Fibroblast of lung (primary cell): ENCODE measurements at places on chromosomes 6 and 20.
A peak's percentile ranks its signal among the peaks of the same experiment; 100 is the strongest.

GRCh38 chr6:108739496-108740330, 108.5 kb upstream of the ARMC2 start:
- DNase-seq: peak; percentile 81

- no peak for DNase-seq
These were observed 19.8 kb upstream of the RNF144B start for GRCh38 chr6:18367371-18367770.

DNA sequence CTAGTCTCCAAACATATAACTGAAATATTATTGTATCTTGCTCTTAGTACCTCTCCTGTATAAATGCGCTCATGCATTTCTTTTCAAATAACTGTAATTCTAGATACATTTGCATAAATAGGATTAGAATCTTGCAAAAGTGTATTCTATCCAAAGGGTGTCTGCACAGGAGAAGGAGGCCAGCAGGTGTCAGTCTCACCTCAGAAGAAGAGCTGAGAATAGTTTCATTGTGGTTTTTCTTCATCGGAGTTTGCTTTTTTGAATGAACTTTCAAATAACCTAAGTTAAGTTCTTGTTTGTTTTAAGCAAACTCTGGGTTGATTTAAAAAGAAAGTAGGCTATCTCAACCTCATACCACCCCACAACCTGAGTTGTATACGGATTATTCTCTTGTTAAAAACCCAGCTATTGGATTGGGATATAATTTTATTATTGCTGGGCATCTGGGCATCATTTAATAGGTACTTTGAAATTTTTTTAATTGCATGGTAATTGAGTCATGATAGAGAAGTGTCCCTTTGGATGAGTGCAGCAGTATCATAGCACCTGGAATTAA, 125.0 kb upstream of the MLIP start:
- peak; percentile 80 for DNase-seq

GRCh38 chr6:17165383-17165782, 63.5 kb downstream of the STMND1 start:
- DNase-seq: peak; percentile 55

GRCh38 chr6:144753023-144753705, 468.0 kb downstream of the UTRN start:
- no peak for DNase-seq

GRCh38 chr20:54665812-54666211, 190.4 kb downstream of the DOK5 start:
- no peak for DNase-seq

DNA sequence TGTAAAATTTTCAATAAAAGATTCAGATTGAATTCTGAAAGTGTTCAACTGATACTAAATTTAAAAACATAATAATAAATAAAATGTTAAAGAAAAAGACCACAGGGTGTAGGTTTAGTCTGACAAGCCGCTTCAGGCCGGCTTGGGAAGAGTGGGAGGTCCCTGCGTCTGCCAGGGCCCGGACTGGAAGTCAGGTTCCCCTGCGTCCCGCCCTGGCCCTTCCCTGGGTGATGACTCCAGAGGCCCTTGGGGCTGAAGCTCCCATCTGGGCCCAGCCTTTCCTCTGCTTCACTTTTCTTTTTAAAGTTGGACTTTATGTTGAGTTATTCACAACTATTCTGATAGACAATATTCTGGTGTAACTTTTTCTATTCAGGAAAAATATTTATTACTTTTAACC, 93.3 kb downstream of the SMOC2 start:
- no peak for DNase-seq

DNA sequence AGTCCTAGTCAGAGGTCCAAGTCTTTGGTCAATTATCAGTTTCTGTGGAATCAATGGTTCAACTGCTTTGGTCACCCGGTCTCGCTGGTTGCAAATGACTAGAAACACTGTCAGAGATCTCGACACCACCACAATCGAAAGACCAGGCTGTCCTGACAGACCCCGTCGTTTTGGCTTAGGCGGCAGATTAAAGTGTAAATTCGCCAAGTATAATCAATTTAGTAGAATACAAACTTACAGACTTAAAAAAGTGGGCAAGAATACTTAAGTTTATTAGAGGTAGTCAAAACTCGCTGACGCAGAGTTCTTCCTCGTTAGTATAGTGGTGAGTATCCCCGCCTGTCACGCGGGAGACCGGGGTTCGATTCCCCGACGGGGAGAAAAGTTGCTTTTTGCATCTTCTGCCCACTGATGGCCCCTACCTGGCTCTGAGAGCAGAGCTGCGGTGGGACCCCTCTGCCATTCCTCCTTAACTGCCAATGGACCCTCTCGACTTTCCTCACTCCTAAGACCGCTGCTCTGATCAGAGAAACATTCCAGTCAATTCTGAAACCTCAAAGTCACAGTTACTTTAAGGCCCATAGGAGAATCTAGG, 30.6 kb upstream of the ZNF184 start:
- peak; percentile 87 for DNase-seq

- no peak for DNase-seq
These were observed 7.6 kb downstream of the CDKN1A start for GRCh38 chr6:36685926-36686667.

GRCh38 chr6:49739423-49739822, 4.8 kb downstream of the CRISP3 start:
- DNase-seq: no peak

DNA sequence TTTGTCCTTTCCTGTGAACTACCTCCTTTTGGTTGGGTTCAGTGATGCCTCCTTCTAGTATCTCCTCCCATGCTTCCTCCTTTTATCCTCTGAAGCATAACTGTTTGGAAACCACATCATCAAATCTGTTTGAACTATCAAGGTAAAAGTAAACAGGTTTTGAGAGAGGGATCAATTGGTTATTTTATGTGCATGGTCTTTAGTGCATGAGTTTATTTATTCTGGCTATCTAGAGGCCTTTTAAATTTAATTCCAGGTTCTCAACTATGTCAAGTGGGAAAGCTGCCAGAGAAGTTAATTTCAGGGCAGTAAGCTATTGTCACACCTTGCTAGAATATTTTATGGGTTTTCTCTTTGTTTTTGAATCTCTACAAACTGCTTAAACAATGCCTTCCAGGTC, 54.1 kb downstream of the WASF1 start:
- no peak for DNase-seq

DNA sequence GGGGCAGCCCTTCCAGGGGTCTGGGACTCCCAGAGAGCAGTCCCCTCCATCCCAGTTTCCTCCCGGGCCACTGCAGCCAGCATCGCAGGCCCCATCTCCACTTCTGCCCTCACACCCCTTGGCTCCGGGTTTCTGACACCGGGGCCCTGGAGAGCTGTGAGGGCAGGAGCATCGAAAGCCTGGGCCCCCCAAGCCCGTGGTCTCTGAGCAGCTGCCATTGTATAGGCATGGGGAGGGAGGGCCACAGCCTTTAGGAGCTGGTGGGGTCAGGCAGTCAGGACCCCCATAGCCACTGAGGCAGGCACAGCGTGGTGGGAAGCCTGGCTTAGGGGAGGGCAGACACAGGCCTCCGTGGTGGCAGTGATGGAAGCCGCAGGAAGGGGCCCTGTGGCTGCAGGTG, 9.7 kb upstream of the GPSM3 start:
- DNase-seq: no peak

DNA sequence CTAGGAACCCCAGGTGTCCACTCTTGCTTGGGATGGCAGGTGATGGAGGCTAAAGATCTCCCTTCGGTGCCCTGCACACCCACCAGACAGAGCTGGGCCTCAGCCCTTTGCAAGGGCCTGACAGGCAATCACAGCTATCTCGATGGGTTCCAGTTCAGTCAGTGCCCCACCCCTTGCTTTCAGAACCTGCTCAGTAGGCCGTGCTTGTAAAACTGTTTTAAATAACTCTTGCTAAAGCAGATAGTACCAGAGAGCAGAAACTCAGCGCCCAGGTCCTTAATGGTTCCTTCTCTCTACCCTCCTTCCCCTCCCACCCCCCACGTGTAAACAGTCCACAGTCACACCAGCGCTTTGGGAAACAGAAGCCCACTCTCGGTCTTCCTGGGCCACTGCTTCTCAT, 39.2 kb downstream of the C6orf132 start:
- DNase-seq: no peak

GRCh38 chr6:79672631-79673111, 41.5 kb downstream of the SH3BGRL2 start:
- peak; percentile 49 for DNase-seq

DNA sequence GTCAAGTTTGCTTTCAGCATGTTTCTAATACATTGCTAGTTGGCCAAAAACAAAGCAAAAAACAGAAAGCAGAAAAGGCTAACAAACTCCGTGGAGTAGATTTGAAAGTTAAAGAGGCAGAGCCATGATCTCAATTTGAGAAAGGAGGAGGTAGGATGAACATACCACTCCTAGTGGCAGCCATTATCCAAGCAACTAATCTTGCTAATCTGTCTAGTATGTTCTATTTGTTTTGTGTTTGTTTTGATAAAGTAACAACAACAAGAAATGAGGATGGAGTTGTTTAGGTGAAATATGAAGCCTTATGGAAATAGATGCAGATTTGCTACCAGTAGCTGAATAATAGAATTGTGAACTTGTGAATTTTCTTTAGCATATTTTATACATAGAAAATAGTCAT, 295.5 kb upstream of the PRDM1 start:
- DNase-seq: no peak

GRCh38 chr6:136486357-136486756, 63.9 kb downstream of the MAP7 start:
- no peak for DNase-seq

- DNase-seq: no peak
These were observed 1.9 kb downstream of the KLHL32 start for GRCh38 chr6:96926425-96926824.

GRCh38 chr20:52171025-52171424, 20.6 kb downstream of the ZFP64 start:
- DNase-seq: no peak

- DNase-seq: no peak
These were observed 76.0 kb downstream of the AIG1 start for GRCh38 chr6:143136647-143137046.

DNA sequence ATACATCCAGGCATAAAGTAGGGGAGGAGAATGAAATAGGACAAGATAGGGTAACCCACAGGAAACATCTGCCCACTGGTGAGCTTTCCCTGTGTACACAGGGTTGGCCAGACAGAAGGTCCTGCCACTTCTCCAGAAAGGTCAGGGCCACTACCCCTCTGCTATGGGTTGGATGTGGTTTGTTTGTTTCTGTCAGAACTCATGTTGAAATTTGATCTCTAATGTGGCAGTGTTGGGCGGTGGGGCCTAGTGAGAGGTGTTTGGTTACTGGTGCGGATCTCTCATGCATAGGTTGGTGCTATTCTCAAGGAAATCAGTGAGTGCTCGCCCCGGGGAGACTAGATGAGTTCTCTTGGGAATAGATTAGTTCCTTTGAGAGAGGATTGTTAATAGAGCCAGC, 15.6 kb upstream of the MAS1 start:
- no peak for DNase-seq

DNA sequence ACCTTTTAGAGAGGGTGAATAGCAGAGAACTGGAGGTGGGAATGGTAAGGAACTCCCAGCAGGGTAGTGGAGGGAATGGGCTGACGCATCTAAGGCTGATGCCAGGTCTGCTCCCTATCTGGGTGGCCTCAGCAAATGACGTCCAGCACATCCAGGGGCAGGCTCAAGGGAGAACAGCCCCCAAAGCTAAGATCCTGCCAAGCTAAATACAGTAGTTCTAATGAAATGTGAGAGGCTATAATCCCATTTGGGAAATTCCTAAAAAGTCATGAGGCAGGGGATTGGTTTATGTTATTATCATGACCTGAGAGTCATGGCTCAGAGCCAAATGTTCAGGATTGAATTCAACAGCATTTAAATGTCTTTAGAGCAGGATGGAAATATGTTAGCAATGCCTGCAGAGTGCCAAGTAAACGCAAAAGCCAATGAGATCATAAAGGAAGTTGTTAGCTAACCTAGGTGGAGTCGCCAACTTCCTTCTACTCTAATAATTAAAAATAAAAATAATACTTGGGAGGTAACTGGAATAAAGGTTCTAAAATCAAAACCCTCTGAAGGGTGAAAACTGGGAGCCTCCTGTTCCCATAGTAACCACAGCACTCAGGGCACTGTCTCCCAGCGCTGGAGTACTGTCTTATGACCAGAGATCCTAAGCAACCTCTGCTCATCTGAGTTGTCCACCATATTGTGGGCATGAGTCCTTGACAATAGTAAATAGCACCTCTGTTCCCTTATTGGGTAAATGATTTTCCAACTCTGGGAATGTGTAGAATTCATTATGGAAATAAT, 34.8 kb downstream of the IYD start:
- peak; percentile 96 for DNase-seq
